ENCODE measurements at places on chromosomes 3 and 15.

- DNase-seq: no peak
Observed at GRCh38 chr15:53834214-53834613, 74.8 kb upstream of the WDR72 start.

DNA sequence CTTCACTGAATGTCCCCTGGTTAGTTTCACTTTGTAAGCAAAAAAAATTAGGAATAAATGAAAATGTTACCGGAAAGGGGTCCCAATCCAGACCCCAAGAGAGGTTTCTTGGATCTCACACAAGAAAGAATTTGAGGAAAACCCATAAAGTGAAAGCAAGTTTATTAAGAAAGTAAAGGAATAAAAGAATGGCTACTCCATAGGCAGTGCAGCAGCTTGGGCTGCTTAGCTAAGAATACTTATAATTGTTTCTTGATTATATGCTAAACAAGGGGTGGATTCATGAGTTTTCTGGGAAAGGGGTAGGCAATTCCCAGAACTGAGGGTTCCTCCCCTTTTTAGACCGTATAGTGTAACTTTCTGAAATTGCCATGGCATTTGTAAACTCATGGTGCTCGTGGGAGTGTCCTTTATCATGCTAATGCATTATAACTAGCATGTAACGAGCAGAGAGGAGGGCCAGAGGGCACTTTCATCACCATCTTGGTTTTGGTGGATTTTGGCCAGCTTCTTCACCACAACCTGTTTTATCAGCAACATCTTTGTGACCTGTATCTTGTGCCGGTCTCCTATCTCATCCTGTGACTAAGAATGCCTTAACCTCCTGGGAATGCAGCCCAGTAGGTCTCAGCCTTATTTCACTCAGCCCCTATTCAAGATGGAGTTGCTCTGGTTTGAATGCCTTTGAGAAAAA lies 41.0 kb upstream of the CMSS1 start:
- no peak for DNase-seq

- no peak for DNase-seq
Observed at GRCh38 chr3:47406762-47407149, 25.9 kb downstream of the PTPN23 start.

GRCh38 chr3:194130807-194131589 lies 5.0 kb upstream of the HES1 start:
- DNase-seq: no peak

GRCh38 chr3:6640907-6641306 lies 220.0 kb upstream of the GRM7 start:
- DNase-seq: no peak

- no peak for DNase-seq
Observed at GRCh38 chr15:85488997-85489396, 108.6 kb downstream of the AKAP13 start.

DNA sequence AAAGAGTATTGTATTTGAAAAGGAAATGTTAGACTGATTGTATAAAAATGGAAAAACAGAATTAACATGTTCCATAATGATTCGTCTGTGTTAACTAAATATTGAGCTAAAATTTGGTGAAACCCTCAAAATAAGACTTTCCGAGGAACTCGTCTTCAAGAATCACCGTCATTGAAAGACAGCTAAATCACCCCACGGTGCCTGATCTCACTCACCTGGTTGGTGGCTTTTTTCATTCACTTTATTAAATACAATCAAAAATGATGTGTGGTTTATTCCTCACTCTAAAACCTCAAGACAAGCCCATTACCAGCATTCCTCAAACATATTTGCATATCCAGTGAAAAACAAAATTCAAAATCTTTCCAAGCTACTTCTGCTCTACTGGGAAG lies 153.9 kb downstream of the FOXP1 start:
- no peak for DNase-seq

GRCh38 chr15:94028809-94029208 lies 202.6 kb upstream of the MCTP2 start:
- no peak for DNase-seq

DNA sequence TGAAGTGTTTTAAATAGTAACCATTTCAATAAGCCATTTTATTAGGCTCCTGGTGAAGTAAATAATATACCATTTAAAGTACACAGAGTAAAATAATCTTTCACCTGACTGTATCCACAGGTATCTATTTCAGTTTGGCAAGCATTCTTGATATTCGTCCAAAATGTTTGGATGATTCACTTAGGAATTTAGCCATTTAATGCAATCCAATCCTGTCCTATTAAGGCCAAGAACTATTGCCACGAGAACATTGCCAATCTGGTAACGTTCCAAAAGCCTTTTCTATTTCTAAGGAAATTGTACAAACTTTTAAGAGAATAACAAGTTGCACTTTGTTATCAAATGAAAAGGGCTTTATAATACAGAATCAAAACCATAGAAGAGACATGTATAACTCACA lies 209.8 kb upstream of the THRB start:
- peak; percentile 5 for DNase-seq

DNA sequence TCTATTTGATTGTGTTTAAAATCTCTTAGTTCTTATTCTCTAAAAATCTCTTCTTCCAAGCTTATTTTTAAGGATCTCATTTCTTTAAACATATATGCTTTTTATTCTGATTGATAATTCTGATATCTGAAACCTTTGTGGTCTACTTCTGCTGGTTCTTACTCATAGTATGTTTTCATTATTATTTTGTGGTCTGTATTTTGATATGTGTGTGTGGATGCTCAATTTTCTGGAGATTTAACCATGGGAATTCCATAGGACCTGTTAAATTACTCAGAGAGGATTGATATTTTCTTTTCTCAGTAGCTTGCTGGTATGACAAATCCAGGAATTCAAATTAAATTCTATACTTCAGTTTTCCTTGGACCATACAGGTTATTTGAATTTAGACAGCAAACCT lies 14.7 kb upstream of the HHLA2 start:
- no peak for DNase-seq

GRCh38 chr3:184426691-184427141 lies 46.9 kb downstream of the CHRD start:
- DNase-seq: no peak

Data from A549 (cell line).